ENCODE measurements at places on chromosomes 2 and 18.

- no peak for DNase-seq
These were observed 63.3 kb downstream of the TGOLN2 start for GRCh38 chr2:85264471-85264870.

- DNase-seq = no peak
These were observed 60.7 kb downstream of the LYPD1 start for GRCh38 chr2:132609101-132609890.

DNA sequence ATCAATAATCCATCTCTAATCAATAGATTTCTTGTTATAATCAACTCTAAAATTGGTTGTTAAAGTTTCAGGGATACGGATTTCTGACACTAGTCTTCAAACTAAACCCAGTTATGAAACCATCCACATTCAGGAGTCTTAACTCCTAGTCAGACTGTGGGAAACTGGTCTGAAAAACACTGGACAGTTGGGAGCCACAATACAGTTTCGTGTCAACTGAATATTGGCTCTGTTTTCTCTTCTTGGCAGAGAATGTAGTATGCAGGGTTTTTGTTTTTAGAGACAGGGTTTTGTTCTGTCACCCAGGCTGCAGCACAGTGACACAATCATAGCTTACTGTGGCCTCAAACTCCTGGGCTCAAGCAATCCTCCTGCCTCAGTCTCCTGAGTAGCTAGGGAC, 123.1 kb downstream of the RTTN start:
- DNase-seq = no peak

GRCh38 chr18:11052800-11053199, 96.6 kb downstream of the PIEZO2 start:
- DNase-seq = no peak

DNA sequence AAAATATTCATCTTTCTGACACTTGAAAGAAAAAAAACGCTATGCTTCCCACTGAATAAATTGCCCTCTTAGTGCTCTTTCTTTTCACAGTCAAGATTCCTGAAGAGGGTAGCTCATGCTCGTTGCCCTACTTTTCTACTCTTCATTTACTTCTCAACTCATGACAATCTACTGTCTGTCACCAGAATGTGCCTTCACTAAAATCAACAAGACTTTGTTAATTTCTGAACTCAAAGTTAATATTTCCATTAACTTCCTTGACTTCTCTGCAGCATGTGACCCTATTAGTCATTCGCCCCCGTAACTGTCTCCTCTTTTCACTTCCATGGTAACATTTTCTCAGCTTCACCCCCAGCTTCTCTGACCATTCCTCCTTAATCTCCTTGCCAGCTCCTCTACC, 98.9 kb upstream of the MAPRE2 start:
- DNase-seq = no peak

GRCh38 chr2:64311191-64311910, 142.6 kb upstream of the LGALSL start:
- no peak for DNase-seq
